ENCODE measurements at places on chromosomes 7 and 10.

GRCh38 chr10:25232204-25232603 is 57.4 kb downstream of the GPR158 start:
- DNase-seq: no peak

- no peak for DNase-seq
Measured at GRCh38 chr10:101995451-101996063, 60.4 kb downstream of the ARMH3 start.

DNA sequence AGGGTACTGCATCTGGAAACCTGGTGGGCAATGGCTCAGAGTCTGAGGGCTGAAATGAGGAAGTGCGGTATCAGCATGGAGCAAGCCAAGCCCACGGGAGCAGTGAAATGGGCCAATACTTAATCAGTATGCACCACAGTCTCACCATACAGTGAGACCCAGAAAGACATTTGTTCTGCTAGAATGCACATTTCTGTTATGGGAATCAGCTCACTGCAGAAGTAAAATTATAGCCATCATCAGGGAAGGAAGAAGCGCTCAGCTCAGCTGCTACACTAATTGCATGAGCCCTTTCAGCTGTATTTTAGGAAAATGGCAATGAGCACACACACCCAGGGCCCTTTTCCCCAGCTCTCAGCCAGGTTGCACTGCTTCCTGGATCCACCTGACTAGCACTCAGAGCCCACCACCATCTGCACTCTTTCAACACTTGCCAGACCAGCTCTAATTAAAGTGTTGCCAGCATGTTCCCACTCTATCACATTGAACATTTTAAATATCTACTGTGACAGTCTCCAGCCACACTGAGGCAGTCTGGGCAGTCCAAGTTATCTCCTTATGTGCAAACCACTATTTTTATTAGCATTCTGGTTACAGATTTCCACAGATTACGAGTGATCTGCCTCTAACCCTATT is 44.2 kb upstream of the PIK3AP1 start:
- no peak for DNase-seq

- no peak for DNase-seq
Measured at GRCh38 chr10:86250399-86250798, 116.2 kb downstream of the GRID1 start.

- DNase-seq: no peak
Measured at GRCh38 chr7:149495785-149496641, 1.6 kb downstream of the ZNF746 start.

DNA sequence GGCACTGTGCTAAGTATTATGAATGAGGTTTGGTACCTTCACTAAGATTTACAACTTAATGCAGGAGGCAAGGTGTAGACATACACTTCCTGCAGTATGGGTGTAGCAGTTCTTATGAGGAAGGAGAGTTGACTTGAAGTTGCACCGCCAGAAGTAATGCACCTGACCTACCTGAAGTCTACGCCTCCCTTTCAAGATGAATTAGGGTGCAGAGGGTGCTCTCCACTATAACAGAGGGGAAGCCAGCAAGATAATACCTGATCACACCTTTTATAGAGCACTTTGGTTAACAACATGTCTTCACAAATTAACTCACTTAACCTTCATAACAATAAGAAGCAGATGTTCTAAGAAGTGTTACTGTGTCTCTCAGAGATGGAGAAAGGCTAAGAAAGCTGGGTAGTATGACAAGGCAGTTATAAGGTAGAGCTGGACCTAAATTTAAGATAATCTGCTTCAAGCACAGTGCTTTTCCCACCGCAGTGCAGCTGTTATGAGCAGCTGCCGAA is 552 bp upstream of the RAB18 start:
- no peak for DNase-seq

DNA sequence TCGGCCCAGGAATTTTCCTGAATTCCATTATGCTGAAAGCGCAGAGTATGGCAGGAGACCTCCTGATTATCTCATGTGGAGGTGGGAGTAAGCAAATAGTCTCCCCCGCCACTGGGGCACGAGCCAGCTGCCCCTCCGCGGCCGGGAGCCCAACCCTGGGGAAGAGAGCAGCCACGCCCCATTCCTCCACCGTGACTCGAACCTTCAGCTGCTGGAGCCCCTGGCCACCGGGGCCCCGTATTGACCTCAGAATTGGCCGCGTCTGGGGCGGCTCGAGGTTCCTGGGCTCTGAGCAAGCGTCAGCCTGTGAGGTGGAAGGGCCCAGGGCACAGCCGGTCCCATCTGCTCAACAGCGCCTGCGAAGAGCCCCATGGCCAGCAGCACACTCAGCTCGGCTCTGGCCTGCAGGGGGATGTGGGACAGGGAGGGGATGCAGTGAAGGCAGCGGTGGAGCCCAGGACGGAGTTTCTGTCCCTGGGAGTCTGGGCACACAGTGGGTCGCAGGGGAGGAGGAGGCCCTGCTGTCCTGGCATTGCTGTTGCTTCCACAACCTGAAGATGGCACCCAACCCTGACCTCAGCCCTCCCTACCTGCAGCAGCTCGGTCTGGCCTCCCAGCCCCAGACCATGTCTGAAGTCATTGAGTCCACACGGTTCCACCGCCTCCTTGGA is 97.8 kb downstream of the CHST15 start:
- peak; percentile 90 for DNase-seq

GRCh38 chr7:6167004-6167551 is 105.3 kb downstream of the CYTH3 start:
- DNase-seq: peak; percentile 16

- DNase-seq: no peak
Measured at GRCh38 chr10:49596836-49597235, 13.3 kb upstream of the SLC18A3 start.
